Stimulated activated naive CD4-positive, alpha-beta T cell (primary cell): ENCODE measurements at places on chromosomes 2 and 18.

- DNase-seq: no peak
These were observed 162.2 kb upstream of the PGAP1 start for GRCh38 chr2:197088694-197089093.

GRCh38 chr2:104872866-104873688, 19.2 kb downstream of the POU3F3 start:
- DNase-seq: peak; percentile 11

GRCh38 chr2:204425821-204426220, 119.5 kb upstream of the PARD3B start:
- DNase-seq: no peak

GRCh38 chr18:3118195-3119010, 101.4 kb downstream of the MYOM1 start:
- no peak for DNase-seq

- no peak for DNase-seq
These were observed 3.0 kb upstream of the FOSL2 start for GRCh38 chr2:28389399-28390240.

DNA sequence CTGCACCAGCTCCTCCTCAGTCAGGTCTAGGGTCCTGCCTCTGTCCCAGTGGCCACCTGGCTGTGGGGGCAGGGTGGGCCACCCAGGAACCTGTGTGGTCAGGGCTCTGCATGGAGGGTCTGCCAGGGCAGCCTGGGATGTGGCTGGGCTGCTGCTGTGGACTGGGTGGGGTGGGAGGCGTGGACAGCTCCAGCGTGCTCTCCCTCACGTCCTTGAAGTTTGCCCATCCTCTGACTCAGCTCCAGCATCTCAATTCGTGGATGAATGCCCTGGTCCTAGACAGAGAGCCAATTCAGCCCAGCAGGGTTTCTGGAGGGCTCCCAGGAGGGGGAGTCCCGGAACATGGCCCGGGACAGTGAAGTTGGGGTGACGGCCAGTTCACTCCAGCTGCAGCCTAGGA, 64.3 kb upstream of the EPAS1 start:
- no peak for DNase-seq

GRCh38 chr2:132776287-132776686, 106.3 kb upstream of the LYPD1 start:
- DNase-seq: no peak

DNA sequence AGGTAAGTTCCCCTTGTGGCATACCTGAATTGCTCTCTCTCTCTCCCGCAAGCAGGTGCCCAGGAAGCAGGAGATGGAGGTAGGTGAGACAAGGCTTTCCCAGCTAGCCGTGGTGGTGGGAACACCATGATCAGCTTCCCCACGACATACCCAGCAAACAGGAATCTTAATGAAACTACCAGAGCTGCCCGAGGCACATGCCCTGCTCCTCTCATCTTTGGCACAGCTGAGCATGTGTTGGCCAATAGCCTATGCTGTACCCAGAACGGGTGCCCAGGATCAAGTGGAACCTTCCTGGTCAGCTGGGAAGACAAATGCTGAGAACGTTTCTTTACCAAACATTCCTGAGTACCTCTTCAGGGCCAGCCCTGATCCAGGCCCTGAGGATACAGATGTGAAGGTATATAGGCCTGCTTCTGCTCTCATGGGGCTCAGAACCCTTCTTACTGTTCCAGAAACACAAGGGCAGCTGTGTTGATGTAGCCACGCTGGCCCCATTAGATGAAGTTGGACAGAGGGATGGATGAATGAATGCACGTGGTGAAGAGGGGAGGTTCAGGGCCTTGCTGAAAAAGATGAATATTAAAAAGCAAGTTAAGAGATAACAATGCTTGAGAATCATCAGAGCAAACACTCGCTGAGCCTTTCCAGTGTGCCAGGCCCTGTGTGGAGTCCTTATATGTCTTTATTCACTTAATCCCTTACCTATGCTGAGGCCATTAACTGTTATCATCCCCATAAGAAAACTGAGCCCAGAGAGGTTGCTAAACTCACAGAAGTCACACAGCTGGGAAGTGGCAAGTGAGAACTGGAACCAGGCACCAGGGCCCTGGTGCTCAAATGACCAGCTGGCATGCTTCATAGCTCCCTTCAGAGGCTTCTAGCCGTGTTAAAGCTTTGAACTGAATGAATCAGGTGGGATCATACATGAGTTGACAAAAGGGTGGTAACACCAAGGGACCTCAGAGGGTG, 68.8 kb upstream of the TMEM247 start:
- DNase-seq: no peak

GRCh38 chr2:50786345-50786744, 245.6 kb downstream of the NRXN1 start:
- no peak for DNase-seq

DNA sequence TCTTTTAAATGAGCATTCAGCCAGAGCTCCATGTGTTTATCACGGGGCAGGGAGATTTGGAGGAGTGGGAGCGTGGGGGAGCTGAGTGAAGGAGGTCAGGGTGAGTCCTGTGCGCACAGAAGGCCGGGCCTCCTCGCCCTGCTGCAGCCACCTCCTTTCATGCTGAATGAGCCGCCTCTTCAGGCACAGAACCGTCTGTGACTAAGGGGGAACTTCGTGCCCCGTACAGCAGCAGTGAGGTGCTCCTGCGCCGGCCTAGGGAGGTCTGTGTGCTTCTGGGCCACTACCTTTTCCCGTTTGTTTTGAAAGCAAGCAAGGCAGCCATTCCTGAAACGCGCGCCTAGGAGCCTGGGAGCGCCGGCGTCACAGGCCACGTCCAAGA, 27.1 kb upstream of the ZNF516 start:
- DNase-seq: no peak

DNA sequence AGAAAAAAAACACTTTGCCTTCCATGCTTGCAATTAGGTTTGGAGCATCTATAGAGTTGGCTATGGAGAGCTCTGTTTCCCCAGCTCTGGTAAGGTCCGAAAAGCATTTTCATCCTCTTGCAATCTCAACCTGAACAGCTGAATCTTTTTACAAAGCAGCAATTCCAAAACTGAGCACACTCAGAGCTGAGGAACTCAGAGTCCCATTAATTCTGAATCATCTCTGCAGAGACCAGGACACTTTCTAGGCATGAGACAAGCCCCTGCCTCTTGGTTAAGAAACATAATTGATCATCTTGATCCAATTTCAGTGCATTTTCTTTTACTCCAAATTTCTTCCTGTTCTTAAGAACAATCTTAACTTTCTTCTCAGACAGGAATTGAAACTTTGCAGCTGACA, 4.2 kb downstream of the CNGA3 start:
- DNase-seq: no peak

GRCh38 chr2:239167011-239167673, 233.7 kb downstream of the HDAC4 start:
- DNase-seq: no peak

DNA sequence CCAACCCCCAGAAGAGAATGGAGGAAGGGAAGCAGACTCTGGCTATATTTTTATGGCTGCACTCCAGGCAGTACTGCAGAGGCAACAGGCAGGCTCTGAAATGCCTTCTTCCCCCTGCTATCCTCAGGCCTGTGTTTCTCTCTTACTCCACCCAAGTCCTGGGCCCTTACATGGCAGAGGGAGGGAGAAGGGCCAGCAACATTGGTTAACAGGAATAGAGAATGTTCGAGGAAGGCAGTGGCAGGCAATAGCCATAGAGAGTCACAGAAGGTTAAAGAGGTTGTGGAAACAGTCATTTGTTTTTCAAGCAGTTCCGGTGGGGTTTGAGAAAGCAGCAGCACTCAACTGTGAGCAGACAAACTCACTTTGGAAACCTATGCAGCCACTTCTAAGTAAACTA, 15.1 kb upstream of the DARS1 start:
- DNase-seq: no peak

DNA sequence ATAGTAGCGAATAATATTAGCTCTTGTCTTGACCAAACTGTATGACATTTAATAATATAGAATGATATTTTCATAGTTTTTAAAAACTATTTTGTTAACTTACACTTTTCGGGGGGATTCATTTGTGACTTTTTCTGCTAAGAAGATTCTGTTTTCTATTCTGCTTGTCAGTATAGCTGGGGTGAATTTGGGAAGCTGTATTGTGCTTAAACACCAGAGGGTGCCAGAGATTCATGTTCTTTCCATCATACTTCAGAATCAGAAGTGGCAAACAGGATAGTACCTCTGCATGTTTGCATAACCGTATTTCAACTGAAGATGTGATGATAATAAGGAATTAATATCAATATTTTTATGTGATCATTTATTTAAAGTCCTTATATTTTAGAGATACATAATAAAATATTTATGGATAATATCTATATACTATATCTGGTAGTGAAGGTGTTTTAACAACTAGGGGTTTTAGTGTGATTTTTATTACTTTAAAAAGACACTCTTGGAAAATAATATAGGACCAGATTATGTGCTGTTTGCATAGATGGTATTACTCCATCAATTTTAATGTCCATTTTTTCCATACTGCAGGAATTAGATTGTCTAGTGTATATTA, 81.0 kb downstream of the TAF4B start:
- DNase-seq: no peak
